Activated CD4-positive, alpha-beta T cell treated with anti-CD3 and anti-CD28 coated beads, Interleukin-2, amount 50 U/mL, for 48 hours (primary cell): ENCODE measurements at places on chromosomes 12 and 14.

- DNase-seq, result peak; percentile 82
These were observed 73.8 kb downstream of the SYNE3 start for GRCh38 chr14:95442633-95443021.

- DNase-seq, result no peak
These were observed 35.9 kb upstream of the GSC start for GRCh38 chr14:94805680-94806288.

DNA sequence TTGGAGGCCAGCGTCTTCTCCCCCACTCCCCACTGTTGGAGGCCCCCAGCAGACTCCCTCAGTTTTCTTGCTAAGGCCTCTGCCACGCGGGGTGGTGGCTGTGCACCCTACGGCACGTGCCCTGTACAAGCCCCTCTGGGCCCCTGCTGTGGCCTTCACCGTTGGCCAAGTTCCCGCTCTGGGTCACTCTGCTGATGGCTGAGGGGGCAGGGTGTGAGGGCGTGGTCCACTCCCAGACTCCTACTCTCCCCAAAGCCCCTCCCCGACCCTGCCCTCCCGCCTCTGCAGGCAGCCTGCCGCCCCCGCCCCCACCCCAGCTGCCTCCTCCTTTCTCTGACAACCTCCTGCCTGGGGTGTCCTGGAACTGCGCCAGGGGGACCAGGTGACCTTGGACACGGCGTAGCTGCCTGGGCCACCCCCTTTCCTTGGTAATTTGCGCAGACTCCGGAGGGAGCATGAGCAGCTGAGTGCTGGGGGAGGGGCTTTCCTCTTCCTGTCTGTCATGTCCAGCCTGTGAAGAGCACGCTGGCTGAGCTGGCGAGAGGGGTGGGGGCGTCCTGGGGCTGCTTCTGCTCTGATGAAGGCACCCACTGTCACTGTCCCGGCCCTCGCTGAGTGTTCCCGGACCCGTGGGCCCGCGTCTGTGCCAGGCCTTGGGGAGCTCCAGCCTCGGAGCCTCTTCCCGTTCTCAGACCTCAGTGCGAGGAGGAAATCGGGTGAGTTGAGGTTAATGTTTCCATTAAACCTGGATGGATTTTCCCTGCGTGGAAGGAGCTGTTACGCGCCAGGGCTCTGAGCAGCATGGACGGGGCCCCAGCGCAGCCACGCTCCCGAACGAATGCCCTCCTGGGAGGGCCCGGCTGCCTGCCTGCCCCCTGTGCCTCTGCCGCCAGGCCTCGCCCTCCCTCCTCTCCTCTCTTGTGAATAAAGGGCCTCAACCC, 85.0 kb downstream of the KIF26A start:
- no peak for DNase-seq

- DNase-seq, result peak; percentile 4
These were observed 926 bp downstream of the HRK start for GRCh38 chr12:116880213-116880816.

- no peak for DNase-seq
These were observed 9.3 kb downstream of the DGLUCY start for GRCh38 chr14:91123201-91123600.

DNA sequence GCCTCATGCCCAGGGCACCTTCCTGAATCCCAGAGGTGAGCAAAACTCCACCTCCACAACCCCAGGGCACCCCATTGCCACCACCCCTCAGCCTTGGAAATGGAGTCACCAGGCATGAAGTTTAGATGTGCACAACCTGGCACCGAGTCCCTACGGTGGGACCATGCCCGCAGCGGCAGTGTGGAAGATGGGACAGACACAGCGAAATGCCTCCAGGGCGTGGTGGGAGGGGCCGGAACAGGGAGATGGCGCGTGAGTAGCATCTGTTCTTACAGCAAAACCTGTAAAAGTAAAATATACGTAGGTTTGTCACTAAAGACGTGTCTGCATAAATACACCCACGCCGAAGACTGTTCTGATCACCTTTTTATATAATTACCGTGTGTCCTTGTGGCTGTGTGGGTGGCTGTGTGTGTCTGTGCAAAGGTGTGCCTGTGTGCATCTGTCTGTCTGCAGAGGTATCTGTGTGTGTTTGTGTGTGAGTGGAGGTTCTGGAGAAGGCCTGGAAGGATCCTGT, 17.4 kb upstream of the DEGS2 start:
- no peak for DNase-seq

DNA sequence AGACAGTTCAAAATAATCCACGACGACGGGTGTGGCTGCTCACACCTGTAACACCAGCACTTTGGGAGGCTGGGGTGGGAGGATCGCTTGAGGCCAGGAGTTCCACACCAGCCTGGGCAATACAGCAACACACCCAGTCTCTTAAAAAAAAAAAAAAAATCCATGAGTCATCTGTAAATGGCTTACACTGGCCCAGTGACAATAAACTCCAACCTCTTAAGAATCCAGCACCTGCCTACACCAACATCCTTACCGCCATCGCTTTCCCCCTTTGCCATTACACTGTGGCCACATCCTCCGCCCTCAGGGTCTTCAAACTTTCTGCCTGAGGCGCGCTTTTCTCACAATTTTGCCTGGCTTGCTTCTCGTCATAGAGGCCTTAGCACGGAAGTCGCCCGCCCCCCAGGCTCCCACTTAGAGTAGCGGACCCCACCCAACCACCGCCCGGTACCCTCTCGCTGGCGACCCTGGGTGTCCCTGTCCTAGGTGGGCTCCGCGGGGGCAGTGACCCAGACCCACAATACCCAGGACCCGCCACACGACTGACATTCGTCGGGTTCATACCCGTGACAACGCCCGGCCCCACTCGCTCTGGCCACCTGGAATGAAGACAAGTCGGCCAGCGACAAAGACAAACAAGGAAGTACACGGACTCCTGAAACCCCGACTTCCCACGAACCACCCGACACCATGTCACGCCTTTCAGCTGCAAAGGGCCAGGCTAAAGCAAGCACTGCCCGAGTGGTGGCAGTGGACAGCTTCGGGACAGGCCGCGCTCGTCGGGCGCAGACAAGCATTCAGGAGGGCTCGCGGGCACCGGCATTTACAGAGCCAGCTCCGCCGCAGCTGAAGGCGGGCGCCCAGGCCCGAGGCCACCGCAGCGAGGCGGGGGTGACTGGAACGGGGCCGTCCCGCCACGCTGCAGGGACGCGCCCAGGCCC, 636 bp downstream of the GOLGA3 start:
- peak; percentile 18 for DNase-seq

DNA sequence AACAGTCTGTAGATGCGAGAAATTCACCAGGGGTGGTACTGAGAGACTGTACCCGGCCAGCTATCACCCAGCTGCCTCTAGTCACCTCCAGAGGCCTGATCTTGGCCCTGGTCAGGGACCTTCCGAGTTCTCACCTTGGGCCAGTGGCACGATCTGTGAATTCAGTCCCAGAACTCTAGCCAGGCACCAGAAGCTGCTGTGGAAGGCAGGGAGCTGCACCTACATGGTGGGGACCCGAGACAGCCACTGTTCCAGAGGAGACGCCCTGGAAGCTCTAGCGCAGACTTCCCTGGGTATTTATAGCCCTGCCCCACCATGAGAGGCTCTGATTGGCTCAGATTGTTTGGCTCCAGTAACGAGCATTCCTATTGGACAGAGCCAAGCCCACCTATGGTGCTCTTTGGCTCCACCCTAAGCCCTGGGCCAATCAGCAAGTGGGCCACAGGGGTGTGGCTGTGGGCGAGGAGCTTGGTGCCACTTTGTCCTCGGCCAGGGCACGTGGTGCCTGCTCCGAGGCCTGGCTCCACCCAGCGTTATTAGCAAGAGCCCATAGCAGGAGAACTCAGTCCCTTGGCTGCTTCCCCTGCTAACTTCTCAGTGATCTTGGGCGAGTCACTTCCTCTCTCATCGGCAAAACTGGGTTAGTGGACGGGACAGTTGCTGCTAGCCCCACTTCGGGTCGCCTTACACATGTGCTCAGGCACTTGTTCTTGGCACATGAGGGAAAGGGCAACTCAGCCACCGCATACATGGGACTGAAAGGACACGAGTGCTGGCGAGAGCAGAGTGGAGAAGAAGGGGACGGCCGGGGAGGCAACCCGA, 89.0 kb upstream of the BCL11B start:
- DNase-seq, result no peak

- DNase-seq, result no peak
These were observed 77.7 kb upstream of the C14orf132 start for GRCh38 chr14:95961481-95961880.

DNA sequence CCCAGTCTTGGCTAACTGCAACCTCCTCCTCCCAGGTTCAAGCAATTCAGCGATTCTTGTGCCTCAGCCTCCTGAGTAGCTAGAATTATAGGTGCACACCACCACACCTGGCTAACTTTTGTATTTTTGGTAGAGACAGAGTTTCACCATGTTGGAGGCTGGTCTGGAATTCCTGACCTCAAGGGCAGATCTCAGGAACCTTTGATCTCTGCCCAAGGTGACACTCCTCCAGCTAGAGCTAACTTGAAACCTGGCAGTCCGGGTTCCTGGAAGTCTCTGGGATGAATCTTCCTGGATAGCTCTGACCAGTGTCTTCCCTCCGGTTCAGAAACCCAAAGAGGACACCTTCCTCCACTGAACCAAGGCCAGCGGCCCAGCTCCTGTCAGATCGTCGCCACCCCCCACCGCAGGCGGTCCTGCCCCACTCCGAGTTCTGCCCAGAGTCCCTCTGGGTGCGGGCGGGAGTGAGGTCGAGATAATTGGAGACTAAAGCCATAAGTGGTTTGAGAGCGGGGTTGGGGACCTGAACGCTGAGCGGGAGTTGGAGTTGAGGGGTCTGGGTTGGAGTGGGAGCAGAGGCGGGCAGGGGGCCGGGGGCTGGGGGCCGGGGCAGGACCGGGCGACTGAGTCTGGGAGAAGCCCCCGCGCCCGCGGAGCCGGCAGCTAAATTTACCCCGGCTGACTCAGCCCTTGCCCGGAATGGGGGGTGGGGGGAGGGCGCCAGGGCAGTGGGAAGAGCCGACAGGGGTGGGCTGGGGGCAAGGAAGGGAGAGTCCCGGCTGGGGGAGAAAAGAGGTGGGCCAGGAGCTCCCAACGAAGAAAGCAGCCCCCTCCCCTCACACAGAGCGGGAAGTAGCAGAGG, 4.7 kb downstream of the DDN start:
- DNase-seq, result no peak

- no peak for DNase-seq
These were observed 4.8 kb downstream of the CDKN1B start for GRCh38 chr12:12721814-12722434.

DNA sequence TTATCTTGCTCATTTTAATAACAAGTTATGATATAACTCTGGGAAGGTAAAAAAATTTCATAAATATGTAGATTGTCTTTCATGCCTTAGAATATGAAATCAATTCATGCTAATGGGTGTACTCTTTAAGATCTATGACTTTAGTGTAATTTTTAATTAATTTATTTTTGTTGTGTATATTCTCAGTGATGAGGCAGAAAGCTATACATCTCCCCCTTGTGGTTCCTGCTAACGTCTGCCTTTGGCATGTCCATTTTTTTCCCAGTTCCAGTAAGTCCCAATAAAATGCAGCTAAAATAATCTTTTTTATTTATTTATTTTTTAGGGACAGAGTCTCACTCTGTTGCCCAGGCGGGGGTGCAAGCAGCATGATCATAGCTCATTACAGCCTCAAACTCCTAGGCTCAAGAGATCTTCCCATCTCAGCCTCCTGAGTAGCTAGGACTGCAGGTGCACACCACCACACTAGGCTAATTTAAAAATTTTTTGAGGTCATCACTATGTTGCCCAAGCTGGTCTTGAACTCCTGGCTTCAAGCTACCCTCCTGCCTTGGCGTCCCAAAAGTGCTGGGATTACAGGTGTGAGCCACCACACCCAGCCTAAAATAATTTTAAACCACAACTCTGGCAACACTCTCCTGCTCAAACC, 3.3 kb upstream of the CHURC1 start:
- DNase-seq, result no peak

DNA sequence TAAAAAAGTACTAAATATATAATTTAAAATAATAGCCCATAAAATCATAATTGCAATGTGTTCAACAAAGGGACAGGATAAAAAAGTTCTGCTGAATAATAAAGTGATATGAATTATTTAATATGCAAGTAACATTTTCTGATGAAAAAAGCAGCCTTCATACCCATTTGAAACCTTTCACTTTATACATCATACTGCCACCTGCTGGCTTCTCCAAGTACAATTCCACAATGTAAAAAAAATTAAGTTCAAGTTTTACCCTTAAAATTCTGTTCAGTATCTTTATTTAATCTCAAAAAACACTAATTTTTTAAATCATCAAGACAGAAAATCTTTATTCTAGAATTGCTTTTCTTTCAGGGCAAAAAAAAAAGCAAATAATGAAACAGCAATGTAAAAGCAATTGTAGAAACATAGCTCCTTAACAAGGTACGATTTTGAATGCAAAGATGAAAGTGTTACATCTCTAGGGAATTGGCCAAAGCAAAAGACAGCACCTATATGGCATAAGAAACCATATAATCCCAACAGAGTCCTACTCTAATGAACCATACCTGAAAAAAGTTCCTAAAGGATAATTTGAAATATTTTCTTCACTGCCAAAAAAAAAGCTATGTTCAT, 15.0 kb downstream of the MDM1 start:
- peak; percentile 11 for DNase-seq

DNA sequence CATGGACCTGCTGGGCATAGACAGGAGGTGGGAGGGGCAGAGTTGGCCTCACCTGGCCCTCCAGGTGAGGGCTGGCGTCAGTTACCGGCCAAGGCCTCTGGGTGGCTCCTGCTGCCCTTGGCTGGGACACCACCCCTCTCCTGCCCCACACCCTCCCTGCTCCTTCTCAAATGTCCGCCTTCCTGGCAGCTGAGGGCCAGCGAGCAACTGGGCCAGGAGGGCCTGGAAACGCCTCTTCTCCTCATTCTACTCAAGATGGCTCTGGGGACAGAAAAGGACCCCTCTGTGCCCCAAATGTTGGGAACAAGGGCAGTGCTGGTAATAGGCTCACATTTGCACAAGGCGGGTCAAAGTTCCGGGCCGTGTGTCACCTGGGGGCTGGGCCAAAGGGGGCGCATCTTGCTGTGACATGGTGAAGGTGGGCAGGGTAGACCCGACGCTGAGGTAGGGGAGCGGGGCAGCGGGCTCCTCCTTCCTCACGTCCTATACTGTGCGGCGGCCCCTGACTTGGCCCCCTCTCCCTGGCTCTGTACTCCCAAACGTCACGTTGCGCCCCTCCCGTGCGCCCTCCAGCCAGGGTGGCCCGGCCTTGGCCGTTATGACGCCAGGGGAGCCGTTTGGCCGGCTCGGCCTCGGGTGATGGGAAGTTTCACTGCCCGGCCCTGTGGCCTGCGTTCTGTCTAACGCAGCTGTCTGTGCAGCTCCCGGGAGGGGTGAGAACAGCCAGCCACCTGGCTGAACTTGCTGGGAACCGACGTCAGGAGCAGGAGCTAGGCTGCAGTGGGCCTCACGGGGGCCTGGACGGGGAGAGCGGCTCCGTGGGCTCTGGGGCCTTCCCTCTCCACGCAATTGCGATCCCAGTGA, 18.0 kb upstream of the DLK1 start:
- no peak for DNase-seq

GRCh38 chr12:102172436-102172835, 25.2 kb downstream of the PMCH start:
- DNase-seq, result no peak

- no peak for DNase-seq
These were observed 70.8 kb downstream of the POLR3B start for GRCh38 chr12:106428384-106428783.

GRCh38 chr14:71119075-71119474, 211.8 kb downstream of the PCNX1 start:
- DNase-seq, result no peak

GRCh38 chr12:1559676-1560091, 34.7 kb downstream of the FBXL14 start:
- no peak for DNase-seq
